PC-9 (cell line): ENCODE measurements at places on chromosomes 7 and 10. TPM values are rescaled to one million over a fixed set of nuclear protein-coding genes. Genes with fewer than 3 reads are reported as not detected.
A peak's percentile ranks its signal among the peaks of the same experiment; 100 is the strongest.

CDNF gene
- 0.48 and 1.2 TPM in 2 replicates for total RNA-seq

RBM48 gene
- 7.4 and 11.5 TPM in 2 replicates for total RNA-seq

ANLN gene
- total RNA-seq, result 239 and 262 TPM in 2 replicates

SEMA4G gene
- 0.70 and 0.83 TPM in 2 replicates for total RNA-seq

MACC1 gene
- total RNA-seq, result 48.4 and 50.8 TPM in 2 replicates

PDZD7 gene
- 2.3 and 2.8 TPM in 2 replicates for total RNA-seq

SERPINE1 gene
- total RNA-seq, result 36.2 and 45.8 TPM in 2 replicates

- H3K27ac ChIP-seq, result no peak overlapping the region
- H3K4me1 ChIP-seq, result no peaks in the 10 kb centered on the region
- H3K36me3 ChIP-seq, result no peaks in the 10 kb centered on the region
- DNase-seq, result no peak
- no peak overlapping the region for H3K4me3 ChIP-seq
Observed at GRCh38 chr7:134726581-134726980, 52.9 kb upstream of the CALD1 start.

GRCh38 chr7:138945154-138945553, 36.0 kb downstream of the KIAA1549 start:
- H3K27ac ChIP-seq, result no peak overlapping the region
- no peaks in the 10 kb centered on the region for H3K27me3 ChIP-seq
- H3K36me3 ChIP-seq, result no peaks in the 10 kb centered on the region
- H3K4me3 ChIP-seq, result no peak overlapping the region

- DNase-seq, result no peak
- no peaks in the 10 kb centered on the region for H3K27me3 ChIP-seq
- no peak overlapping the region for H3K4me3 ChIP-seq
- H3K27ac ChIP-seq, result no peak overlapping the region
- no peaks in the 10 kb centered on the region for H3K36me3 ChIP-seq
Observed at GRCh38 chr7:37035631-37036030, 311.3 kb upstream of the AOAH start.

DNA sequence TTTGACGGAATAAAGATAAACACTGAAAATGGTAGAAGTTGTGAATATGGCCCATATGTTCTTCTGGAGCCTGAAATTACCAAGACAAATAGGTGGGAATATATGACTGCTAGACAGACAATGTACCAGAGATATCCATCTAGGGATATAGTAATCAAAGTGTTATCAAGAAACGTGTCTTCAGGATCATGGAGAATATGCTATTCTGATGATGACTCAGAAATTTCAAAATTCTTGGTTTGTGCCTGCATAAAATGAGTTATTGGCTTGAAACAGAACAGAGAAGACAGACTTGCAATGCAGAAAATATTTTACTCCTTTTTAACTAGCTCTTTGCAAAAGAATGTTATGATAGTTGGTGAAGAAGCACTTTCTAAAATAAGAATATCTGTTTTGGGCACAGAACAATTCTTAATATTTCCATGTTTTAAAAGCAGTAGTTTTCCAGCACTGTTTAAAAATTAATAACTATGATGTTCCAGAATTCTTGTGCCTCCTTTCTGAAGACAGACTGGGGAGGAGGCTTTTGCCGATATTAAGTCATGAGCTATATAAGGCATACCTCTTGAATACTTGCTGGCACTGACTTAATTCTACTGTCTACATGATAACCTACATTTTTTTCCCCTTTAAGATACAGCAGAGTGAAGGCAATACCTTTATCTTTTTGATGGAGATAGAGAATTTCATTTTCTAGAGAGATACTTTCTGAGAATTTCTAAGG, 34.4 kb upstream of the CABCOCO1 start:
- no peak overlapping the region for H3K4me3 ChIP-seq
- peak; percentile 68 for DNase-seq
- no peaks in the 10 kb centered on the region for H3K27me3 ChIP-seq
- peaks cover 36% of the 10 kb centered on the region for H3K4me1 ChIP-seq
- no peaks in the 10 kb centered on the region for H3K36me3 ChIP-seq

DNA sequence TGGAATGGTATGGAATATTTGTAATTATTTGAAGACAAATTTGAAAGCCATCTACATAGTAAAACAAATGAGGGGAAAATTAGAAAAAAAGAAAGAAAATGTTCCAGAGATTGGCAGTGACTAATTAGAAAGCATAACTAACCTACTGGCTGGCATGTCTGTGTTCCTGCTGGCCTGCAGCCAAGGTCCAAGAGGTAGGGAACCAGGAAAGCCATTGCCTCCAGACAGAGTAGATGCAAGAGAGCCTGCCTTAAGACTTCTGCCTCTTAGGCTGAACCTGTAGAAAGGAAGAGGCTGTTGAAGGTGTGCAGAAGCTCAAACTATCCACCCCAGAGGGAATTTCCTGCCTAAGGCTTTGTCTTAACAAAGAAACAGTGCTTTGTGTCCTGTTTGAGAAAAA, 982.0 kb downstream of the SORCS1 start:
- DNase-seq, result no peak
- no peaks in the 10 kb centered on the region for H3K36me3 ChIP-seq
- no peaks in the 10 kb centered on the region for H3K27me3 ChIP-seq

- DNase-seq, result no peak
- no peak overlapping the region for H3K4me3 ChIP-seq
- H3K4me1 ChIP-seq, result no peaks in the 10 kb centered on the region
- 0 out of 2 replicates have a peak, but pooled peaks cover 6% of the 10 kb centered on the region for H3K27me3 ChIP-seq
- no peaks in the 10 kb centered on the region for H3K36me3 ChIP-seq
Observed at GRCh38 chr10:49601857-49602256, 8.3 kb upstream of the SLC18A3 start.

GRCh38 chr7:3003936-3004335, 39.7 kb downstream of the CARD11 start:
- no peak for DNase-seq
- H3K27ac ChIP-seq, result no peak overlapping the region
- 0 out of 2 replicates have a peak, but pooled peaks cover 9% of the 10 kb centered on the region for H3K36me3 ChIP-seq

DNA sequence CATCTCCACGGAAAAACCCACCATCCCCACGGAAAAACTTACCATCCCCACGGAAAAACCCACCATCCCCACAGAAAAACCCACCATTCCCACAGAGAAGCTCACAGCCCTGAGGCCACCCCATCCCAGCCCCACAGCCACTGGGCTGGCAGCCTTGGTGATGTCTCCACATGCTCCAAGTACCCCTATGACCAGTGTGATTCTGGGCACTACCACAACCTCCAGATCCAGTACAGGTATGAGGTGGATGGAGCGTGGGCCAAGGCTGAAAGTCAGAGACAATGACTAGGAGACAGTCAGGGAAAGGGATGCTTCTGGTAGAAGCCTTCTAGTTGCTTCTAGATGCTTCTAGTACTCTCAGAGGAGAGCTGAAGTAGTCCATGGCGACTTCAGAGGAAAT, 19.6 kb downstream of the ZAN start:
- no peak overlapping the region for H3K27ac ChIP-seq
- no peak for DNase-seq
- H3K36me3 ChIP-seq, result no peaks in the 10 kb centered on the region
- H3K27me3 ChIP-seq, result peaks cover 21% of the 10 kb centered on the region; the same call in 1 of the 2 replicates
